Activated CD4-positive, alpha-beta T cell treated with anti-CD3 and anti-CD28 coated beads, Interleukin-2, amount 10 ng/mL, durations not matched to agents 7 days and 5 days (primary cell): ENCODE measurements at places on chromosomes 12 and 14.

- DNase-seq = no peak
Measured at GRCh38 chr14:95101736-95102679, 55.3 kb downstream of the DICER1 start.

GRCh38 chr12:20024194-20024593 lies 344.1 kb upstream of the PDE3A start:
- DNase-seq = no peak

DNA sequence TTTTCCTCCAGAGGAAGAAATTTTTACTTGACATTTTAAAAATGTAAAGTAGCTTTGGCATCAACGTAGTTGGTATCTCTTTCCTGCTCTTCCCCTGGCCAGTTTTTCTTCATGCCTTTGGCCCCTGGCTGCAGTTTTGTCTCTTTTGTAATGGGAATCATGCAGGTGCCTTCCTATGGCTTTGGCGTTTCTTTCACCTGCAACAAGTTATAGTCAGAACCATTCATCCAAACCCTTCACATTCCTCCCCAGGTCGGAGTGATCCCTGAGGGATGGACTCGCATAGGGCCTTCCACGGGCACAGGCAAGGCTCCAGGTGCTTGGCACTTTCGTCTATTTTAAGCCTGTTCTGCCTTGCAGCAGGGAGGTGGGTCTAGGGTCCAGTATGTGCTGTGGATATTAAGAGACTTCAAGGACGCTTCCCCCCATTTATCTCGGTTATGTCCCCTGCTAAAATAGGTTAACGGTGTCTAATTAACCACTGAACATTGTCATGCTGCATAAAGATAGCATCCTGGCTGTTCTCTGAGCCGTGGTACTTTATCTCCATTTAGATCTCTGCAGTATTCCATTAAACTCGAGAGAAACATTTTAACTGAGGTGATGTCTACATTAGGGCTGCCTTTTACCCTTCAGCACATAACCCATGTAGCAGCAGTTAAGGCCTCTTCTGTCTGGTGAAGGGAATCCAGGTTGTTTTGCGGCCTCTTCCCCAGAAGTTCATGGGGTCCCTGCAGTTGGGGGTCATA lies 66.3 kb downstream of the IFT43 start:
- DNase-seq = no peak

GRCh38 chr12:125185740-125186470 lies 120.7 kb downstream of the AACS start:
- DNase-seq = peak; percentile 63

- DNase-seq = no peak
Measured at GRCh38 chr12:45575417-45575816, 154.1 kb upstream of the ARID2 start.

- DNase-seq = no peak
Measured at GRCh38 chr12:32155041-32155440, 48.4 kb downstream of the BICD1 start.

DNA sequence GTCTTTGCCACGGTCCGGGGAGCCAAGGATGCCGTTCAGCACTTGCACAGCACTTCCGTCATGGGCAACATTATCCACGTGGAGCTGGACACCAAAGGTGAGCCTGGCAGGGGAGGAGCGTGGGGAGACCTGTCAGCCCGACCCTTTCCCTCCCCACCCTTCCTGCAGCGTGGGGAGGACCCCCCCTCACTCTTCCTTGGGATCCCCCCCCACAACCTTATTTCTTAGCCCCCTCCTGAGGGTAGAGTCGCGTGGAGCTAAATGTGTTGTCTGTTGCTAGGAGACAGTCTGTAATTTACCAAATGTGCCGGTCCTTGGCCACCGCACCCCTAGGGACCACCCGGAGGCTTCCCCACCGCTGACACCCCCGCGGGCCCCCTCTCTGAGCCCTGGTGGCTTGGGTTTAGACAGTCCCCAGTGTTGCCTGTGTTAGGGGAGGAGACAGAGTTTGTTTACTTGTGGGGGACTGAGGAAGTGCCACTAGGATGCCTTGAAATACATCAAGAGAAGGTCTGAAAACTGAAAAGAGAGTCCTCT lies 2.3 kb downstream of the SETD1B start:
- DNase-seq = peak; percentile 38

GRCh38 chr12:4261655-4262054 lies 11.9 kb upstream of the CCND2 start:
- DNase-seq = no peak

GRCh38 chr12:121532503-121533393 lies 48.1 kb downstream of the KDM2B start:
- no peak for DNase-seq

- DNase-seq = no peak
Measured at GRCh38 chr12:115129727-115130126, 445.8 kb upstream of the TBX3 start.

- DNase-seq = no peak
Measured at GRCh38 chr14:60166142-60166541, 944 bp upstream of the DHRS7 start.

GRCh38 chr12:92244036-92244435 lies 98.4 kb upstream of the BTG1 start:
- no peak for DNase-seq

- DNase-seq = no peak
Measured at GRCh38 chr12:49952391-49953055, 2.0 kb downstream of the AQP2 start.

DNA sequence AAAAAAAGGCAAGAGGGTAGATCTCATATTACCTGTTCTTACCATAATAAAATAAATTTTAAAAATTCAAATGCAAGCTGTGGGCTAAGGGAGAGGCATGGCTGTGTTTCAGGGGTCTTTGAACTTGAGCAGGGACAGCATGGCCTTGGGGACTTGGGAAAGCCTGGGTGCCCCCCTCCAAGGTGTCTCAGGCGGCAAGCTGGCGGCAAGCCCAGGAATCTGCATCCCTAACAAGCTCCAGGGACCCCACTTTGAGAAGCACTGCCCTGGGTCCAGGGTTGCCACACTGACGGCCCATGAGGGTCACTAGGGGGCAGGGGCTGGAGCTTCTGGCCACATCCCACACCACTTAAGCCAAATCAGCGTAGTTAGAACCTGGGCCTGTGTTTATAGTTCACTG lies 193.8 kb downstream of the SLC15A4 start:
- no peak for DNase-seq

DNA sequence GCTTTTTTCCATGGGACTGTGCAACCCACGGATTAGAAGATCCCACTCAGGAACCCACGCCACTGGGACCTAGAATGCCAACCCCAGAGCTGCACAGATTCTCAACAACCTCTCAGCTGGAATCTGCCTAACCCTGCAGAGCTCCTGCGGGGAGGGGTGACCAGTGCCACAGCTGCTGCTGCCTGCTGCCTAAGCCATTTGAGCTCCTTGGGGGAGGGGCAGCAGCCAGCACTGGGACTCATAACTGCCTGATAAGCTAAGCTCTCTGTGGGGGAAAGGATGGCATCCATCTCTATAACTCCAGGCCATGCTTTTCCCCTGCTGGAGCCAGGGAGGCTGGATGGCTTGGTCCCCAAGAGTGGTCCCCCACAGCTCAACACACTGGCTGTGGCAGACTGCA lies 182.8 kb downstream of the SLC5A8 start:
- no peak for DNase-seq

GRCh38 chr12:131959116-131959515 lies 9.4 kb downstream of the EP400 start:
- no peak for DNase-seq

- DNase-seq = no peak
Measured at GRCh38 chr14:46344327-46344937, 307.1 kb downstream of the RPL10L start.

GRCh38 chr14:88296351-88296750 lies 26.7 kb downstream of the KCNK10 start:
- DNase-seq = no peak

- DNase-seq = no peak
Measured at GRCh38 chr12:62763861-62764645, 170.9 kb downstream of the PPM1H start.

DNA sequence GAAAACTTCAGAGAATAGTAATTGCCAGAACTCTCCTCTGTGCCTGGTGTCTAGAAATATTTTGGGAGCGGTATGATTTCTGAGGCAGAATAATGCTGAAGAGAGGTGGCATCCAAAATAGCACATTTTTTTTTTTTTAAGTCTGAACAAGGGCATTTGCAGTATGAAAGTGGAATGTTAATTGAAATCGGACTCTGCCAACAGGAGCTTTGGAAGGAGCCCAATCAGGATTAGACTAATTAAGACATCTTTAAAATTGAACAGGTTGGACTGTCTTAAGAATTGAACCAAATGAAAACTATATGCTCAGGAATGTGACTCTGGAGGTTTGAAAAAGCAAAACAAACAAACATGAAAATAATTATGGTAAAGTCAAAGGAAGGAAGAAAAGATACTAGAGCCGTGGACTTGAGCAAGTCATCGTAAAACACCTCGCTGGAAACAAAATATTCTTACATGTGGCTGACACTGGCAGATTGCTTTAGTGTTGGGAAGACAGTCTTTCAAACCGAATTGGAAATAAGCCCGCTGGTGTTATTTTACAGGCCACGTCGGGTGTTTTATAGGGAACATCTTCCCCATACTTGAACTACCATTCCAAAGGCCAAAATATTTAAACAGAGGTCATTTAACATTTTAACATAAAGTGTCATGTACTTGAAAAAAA lies 436.3 kb downstream of the VRK1 start:
- DNase-seq = no peak

GRCh38 chr12:6384499-6385436 lies 806 bp downstream of the LTBR start:
- DNase-seq = no peak

DNA sequence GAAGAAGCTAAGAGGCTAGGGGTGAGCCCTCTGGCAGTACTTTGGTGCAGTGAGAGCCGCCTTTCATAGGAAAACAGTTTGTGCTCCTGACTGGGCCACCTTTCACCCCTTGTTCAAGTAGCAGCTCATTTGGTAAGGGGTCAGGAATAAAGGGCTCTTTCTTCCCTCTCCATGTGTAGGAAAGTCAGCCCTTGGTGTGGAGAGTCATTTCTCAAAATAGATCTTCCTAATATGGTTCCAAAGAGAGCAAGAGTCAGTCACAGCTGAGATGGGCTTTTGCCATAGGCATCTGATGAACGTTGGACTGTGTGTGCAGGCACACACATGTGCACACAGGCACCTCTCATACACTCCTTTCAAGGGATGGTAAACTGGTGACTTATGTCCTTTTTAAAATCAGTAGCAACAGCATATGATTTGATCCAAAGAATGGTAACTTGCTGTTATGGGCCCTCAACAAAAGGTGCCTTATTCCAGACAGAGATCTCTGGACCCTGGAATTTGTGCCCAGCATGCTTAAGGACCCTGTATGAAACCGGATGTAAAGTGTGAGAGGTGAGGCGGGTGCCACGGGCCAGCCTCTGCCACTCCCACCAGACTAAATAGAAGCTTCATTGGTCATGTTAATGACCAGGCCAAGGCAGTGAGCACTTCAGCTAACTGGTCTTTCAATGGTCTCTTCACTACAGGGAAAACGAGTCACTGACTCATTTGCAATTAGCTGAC lies 16.7 kb upstream of the RIC8B start:
- no peak for DNase-seq

GRCh38 chr12:32522331-32523221 lies 123.2 kb downstream of the FGD4 start:
- no peak for DNase-seq

GRCh38 chr12:31817120-31817519 lies 88.3 kb upstream of the AMN1 start:
- DNase-seq = no peak

DNA sequence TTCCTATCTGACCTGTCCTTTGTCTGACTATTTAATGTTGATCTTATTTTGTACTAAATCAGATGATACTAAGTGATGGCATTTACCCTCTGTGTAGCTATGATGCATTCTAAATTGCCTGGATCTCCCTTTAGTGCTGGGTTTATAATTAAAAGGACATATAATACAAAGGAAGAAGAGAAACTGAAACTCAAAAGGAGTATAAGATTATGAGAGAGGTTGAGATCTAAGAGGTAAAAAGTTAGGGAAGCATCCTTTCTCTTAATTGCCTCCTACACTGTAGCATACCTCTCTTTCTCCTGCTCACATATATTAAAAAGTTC lies 86.9 kb upstream of the MON2 start:
- DNase-seq = no peak

DNA sequence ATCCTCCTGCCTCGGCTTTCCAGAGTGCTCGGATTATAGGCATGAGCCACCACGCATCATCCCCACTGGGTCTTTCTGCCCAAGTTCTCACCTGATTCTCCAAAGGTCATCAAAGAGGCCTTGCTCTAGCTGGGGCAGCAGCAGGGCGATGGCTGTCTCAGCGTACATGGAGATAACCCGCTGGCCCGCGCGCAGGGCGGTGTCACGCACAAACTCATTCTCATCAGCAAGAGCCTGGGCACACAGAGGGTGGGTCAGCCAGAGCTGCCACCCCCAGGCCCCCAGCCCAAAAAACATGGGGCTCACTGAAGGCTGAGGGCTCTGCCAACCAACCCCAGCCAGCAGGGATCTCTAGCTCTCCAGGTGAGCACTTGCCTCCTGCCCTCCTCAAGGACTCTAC lies 27.7 kb upstream of the RAB35 start:
- DNase-seq = no peak

GRCh38 chr12:116529686-116530085 lies 29.5 kb upstream of the MAP1LC3B2 start:
- DNase-seq = no peak

- DNase-seq = no peak
Measured at GRCh38 chr12:122097927-122098756, 19.6 kb downstream of the MLXIP start.

GRCh38 chr12:120261951-120262851 lies 3.3 kb downstream of the PXN start:
- DNase-seq = peak; percentile 39

GRCh38 chr12:105289114-105289904 lies 41.2 kb upstream of the C12orf75 start:
- DNase-seq = no peak

- DNase-seq = no peak
Measured at GRCh38 chr12:38772437-38772836, 133.0 kb downstream of the CPNE8 start.

GRCh38 chr14:102418169-102418852 lies 55.6 kb downstream of the TECPR2 start:
- no peak for DNase-seq

- DNase-seq = no peak
Measured at GRCh38 chr12:124510301-124510970, 57.0 kb downstream of the NCOR2 start.

DNA sequence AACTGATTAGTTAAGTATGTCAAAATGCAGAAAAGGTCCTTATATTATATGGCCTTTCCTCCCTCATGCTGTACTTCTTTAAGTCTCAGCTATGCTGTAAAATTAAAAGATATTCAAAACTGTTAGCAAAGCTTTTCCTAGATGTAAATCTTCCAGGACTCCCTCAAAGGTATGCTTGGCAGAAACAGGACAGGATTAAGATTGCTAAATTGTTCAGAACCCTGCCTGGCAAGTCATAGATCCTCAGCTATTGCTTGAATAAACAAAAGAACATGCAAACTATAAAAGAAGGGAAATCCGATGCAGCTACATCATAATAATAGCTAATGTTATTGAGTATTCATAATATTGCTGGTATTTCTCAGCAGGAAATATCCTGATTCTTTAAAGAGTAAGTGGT lies 322.6 kb downstream of the CCDC91 start:
- DNase-seq = no peak

- no peak for DNase-seq
Measured at GRCh38 chr14:60878121-60878520, 102.8 kb downstream of the TRMT5 start.

DNA sequence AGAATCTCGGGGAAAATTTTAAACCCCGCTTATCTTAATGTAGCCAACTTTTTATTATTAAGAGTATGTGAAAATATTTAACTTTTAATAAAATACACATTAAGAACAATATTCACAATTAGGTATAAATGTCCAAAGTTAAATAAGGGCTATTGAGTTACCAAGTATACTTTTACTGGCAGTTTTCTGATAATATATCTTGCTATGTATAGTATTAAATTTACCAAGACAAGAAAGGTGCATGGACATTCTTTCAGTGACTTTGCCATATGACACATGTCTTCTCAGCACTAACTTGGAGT lies 115.4 kb downstream of the MON2 start:
- no peak for DNase-seq
